Activated naive CD8-positive, alpha-beta T cell treated with anti-CD3 and anti-CD28 coated beads, Interleukin-2, amount 10 ng/mL, durations not matched to agents 7 days and 5 days (primary cell): ENCODE measurements at places on chromosomes 12 and 14. TPM values are rescaled to one million over a fixed set of nuclear protein-coding genes. Genes with fewer than 3 reads are reported as not detected.

- peak; percentile 36 for DNase-seq
These were observed 23.8 kb upstream of the GPR132 start for GRCh38 chr14:105088812-105089745.

DNA sequence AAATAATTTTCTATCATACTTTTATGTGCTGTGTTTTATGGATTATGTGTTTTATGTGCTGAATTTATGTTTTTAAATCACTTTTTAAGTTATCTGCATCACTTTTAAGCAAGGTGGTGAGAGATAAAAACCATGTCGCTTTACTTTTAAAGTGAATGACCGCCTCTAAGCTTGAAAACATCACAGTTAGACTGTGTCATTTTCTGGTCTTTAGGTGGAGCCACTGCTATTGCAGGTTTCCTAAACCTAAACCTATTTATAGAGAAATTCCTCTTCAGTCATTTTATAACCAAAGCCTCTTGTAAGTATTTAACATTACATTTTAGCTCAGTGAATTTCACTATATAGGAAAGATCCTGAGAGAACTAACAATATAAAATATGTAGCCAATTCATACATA lies 21.0 kb upstream of the MDM2 start:
- no peak for DNase-seq

DNA sequence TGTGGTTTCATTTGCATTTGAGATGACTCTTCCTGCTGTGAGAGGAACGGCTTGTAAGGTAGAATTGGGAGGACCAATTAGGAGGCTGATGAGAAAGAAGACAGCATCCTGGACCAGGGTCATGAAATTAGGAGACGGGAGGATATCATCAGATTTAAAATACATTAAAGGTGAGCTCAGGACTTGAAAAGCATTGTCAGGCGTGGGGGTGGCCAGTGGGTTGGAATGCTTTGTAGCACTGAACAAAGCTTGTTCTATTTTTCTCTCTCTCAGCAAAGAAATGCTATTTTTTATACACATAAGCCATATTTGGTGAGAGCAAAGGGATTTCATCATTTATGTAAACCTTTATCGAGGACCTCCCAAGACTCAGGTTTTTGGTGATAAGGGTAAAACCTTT lies 157.5 kb downstream of the TMEM132D start:
- DNase-seq: no peak

GRCh38 chr14:58972233-58973017 lies 216.0 kb upstream of the DAAM1 start:
- DNase-seq: no peak

DNA sequence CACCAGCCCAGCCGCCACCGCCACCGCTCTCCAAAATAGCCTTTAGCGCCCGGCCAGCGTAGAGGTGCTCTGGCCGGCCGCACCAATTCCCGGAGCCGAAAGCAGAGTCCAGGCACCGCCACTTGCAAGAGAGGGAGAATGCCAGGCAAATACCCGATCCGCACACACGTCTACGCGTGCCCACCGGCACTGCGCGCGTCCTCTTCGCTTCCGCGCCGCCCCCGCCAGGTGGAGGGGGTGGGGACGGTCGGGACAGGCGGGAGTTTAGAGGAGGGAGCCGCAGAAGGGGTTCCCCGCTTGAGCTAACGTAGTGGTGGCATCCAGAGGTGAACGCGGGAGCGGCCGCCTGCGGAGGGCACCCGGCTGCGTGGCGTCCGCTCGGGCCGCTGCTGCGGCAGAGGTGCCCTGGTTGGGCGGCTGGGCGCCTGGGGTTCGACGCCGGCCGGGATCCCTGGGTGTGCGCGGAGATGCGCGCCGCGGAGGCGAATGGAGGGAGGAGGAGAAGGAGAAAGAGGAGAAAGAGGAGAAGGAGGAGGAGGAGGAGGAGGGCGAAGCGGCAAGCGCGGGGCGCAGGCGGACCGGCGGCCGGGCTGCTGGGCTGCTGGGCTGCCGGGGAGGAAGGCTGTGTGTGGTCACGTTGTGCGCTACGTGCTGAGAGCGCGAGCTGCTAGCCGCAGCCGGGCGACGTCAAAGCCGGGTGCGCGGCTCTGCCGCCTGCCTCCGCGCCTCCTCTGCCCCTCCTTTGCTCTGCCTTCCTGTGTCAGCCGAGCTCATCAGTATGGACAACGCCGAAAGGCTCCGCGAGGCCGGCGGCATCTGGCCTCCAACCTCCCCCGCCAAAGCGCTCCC lies at the start of gene MDGA2:
Gene MDGA2, minus strand, starts transcription at position 140 of the 849 bp plus-strand sequence.
- DNase-seq: peak; percentile 35

- DNase-seq: no peak
These were observed 116.0 kb upstream of the NCOR2 start for GRCh38 chr12:124683152-124684124.

The OTX2 gene
- total RNA-seq: not detected

The P2RX2 gene
- total RNA-seq: not detected

The SYNJ2BP gene
- total RNA-seq: 15.3 TPM

The KRT75 gene
- total RNA-seq: not detected
